ENCODE measurements at places on chromosomes 1 and 21. TPM values are rescaled to one million over a fixed set of nuclear protein-coding genes. Genes with fewer than 3 reads are reported as not detected.

RPE65 gene
- under 0.01 TPM for total RNA-seq

DNA sequence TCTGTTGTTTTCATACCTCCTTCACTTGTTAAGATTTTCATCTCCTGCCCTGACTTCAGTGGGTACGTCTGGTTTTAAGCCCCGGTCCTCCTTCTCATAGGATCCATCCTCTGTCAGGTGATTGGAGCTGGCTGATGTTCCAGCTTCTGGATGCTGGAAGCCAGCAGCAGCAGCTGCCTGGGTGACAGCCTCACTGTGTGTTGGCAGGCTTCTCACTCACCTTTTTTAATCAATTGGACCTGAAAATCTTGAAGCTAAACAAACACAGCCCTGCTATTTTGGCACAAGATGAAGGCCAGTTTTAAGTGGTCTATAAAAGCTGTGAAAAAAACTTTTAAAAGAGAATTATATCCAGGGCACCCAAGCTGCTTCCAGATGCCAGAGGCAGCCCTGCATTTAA lies 181.0 kb downstream of the DISC1 start:
- DNase-seq, result no peak

DNA sequence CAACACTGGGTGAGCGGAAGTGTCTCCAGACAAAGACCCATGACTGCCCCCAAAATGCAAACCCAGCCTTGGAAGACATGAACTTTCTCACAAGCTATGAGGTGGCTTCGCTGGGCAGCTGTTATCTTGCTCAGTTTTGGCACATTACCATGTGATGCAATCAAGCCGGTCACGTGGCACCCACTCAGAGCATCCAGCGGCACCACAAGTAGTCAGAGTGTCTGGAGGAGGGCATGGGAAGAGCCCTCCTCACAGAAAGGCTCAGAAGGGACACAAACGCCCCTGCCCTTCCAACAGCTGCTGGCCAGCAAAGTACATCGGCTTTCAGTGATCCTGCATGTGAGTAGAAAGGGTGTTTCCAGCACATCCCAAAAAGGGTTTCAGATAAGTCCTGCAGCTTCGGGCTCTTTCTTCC lies 145.5 kb upstream of the IRF2BP2 start:
- peak; percentile 95 for DNase-seq

DNA sequence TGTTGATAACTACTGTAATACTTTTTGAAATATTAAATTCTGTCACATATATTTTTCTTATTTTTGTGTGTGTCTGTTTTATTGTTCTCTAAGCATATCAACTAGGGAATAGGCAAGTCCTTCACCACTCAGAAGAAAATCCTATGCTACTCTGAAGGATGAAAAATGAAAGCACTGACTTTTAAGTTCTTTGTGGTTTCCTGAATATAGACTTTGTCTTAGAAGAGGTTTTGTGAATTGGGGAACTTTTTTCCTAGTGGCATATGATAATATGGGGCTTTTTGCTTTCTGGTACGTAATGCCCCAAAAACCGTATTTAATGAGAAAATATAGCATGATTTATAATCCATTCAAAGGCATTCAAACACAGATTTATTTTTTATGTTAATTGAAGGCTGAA lies 136.0 kb downstream of the SNX7 start:
- DNase-seq, result no peak

TTC24 gene
- total RNA-seq, result not detected

- peak; percentile 43 for DNase-seq
Observed at GRCh38 chr1:241408170-241408569, 51.2 kb upstream of the RGS7 start.

DNA sequence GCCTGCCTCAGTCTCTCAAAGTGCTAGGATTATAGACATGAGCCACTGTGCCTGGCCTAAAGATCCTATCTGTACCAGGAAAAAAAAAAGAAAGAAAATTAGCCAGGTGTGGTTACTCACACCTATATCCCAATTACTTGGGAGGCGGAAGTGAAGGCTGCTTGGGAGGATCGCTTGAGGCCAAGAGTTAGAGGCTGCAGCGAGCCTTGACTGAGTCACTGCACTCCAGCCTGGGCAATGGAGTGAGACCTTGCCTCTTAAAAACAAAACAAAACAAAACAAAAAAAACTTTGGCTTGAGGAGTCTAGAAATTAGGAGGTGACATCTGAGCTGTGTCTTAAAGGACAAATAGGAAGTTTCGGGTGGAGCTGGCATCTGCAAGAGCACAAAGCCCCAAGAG lies 38.7 kb upstream of the KIF26B start:
- no peak for DNase-seq

DNA sequence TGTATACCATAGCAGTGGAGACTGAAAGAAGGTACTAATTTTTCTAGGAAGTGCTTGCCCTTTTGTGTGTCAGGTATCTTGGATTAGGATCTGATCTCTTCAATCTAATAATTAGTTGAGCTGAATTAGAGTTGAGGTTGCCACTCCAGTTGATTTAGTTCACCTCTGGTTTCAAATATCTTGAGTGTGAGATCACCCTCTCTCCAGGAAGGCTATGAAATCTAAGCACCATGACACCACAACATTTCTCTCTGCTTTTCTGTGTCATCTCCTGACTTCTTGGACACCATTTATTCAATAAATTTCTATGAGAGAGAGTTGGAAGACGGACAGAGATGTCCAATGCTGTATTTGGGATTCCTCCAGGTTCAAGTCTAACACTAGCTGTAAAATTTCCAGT lies 212.8 kb downstream of the DYRK1A start:
- DNase-seq, result peak; percentile 10

- no peak for DNase-seq
Observed at GRCh38 chr1:38284953-38285352, 238.4 kb upstream of the POU3F1 start.

- no peak for DNase-seq
Observed at GRCh38 chr1:93757256-93758036, 75.8 kb upstream of the BCAR3 start.

DNA sequence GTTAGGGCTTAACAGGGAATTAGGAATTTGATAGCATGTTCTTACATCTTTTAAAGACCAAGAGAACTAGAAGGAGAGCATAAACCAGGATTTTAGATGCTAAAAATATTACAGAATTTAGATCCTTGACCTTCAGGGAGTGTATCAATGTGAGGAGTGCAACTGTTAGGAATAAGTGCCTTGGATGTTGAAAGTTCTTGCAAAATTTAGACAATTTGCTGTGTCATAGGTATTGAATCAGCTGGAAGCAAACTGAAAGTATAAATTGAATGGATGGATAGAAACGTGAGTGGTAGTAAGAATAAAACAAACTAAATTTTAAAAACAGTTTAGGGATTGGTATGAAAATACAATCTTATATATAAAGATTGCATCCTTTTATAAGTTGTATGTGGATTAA lies 27.7 kb downstream of the PPP1R12B start:
- peak; percentile 52 for DNase-seq

GRCh38 chr21:31107176-31107785 lies 69.0 kb upstream of the KRTAP19-8 start:
- DNase-seq, result peak; percentile 25

DNA sequence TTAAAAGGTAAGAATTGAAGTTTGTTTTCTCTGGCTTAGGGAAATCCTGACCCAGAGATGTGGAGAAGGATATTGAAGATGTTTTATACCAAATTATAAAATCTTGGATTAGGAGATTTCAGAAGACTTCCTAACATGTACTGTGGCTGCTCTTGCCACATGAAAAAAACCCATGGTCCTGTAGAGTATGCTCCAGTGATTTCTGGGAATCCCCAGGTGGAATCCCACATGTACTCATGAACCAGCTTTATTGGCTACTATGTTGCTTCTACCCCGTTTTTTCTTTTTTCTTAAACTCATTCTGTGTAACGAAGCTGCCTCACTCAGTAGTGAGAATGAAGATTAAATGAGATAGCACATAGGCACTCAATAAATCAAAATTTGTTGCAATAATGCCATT lies 132.7 kb upstream of the SGIP1 start:
- no peak for DNase-seq

- DNase-seq, result no peak
Observed at GRCh38 chr1:47940326-47940725, 56.9 kb downstream of the TRABD2B start.

DNA sequence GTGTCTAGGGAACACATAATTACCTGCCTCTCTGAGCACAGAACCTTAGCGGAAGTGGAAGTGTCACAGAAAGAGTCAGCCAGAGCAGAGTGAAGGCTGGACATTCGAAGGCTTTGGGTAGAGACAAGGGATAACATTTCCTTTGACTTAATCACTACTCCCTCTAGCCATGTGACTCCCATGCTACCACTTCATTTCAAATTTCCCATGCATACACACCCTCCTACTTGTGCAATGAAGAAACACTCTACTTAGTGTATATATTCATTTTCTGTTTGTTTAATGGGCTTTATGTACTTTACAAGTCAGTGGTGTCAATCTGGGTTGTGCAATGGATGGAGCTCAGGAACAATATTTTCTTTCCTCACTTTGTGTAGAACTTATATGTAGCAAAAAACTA lies 6.9 kb downstream of the ANKRD35 start:
- DNase-seq, result peak; percentile 47

DNA sequence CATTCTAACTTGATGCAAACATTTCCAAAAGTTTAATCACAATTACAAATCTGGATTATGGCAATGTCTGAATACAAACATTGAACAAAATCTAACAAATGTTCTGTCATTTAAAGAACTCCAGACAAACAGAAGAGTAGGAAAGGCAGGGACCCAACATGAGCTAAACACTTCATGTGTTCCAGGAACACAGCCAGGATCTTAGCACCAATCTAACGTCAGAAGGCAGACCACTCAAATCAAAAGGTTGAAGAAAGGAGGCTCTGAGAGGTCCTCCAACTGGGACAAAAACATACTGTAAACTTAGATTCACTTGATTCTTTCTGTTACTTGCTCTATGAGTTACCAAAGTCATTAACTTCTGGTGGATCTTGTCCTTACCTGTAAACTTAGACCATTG lies 374.0 kb downstream of the NEGR1 start:
- DNase-seq, result peak; percentile 45

GRCh38 chr1:182236651-182237077 lies 154.9 kb downstream of the GLUL start:
- DNase-seq, result no peak

DNA sequence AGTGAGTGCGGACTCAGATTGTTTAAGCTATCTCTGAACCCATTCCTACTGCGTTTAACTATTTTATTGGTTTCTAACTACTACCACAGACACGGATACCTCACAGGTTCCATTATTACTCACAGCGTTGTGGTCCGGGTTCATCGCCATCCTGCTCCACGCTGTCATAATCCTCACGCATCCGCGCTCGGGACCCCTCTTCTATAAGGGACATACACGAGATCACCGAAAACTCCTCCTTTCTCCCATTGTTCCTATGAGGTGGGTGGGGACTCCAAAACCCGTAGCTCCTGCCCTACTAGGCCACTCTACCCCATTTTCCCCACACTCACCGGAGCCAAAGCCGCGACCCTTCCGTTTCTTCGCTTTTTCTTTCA lies 610 bp downstream of the RBM8A start:
- no peak for DNase-seq

DNA sequence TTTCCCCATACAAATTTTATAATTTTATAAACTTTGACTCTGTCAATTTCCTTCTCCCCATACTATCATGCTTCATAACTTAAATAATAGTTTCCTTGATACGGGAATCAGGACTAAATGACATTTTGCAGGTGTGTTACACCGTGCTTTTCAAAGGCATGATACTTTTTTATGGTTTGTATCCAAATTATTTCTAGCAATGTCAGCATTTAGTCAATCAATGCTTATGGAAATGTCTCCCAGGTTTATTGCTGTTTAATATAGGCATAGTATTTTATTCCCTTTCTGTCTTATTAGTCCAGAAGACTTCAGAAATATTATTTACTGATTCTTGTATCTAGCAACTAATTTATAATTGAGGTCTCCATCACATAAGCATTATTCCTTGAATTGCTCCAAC lies 23.4 kb downstream of the DRAM2 start:
- no peak for DNase-seq

- DNase-seq, result no peak
Observed at GRCh38 chr1:7606096-7606495, 165.0 kb upstream of the VAMP3 start.

- DNase-seq, result no peak
Observed at GRCh38 chr1:38786040-38786436, 73.5 kb downstream of the RRAGC start.

DNA sequence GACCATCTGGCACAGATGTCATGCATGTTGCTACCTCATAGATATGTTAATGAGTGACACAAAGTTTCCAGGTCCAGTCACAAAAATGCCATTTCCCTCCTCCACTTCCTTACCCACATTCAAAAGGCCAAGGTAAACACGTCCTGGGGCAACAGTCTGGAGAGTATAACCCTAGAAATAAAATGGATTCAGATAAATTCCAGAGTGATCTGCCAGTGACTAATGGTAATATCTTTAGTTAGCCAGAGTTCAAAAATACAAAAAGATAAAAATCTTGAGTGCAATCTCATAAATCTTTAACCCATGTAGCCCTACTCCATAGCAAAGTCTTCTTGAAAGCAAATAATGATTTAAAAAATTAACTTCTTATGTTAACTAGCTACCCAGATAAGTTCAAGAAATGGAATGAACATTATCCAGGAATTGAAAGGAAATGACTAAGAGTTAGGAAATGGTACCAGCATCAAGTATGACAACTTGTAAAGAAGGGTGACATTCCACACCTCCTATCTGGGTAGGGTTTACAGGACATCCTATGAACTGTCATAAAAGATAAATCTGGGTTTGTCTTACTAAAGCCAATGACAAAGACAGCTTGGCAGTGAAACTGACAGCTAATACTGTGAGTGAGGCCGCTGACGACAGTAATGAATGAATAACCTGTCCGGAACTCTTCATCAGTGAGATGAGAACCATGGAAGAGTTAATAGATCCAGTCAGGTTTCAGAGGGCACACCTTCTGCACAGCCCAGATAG lies 18.1 kb downstream of the RGS2 start:
- DNase-seq, result no peak

- peak; percentile 51 for DNase-seq
Observed at GRCh38 chr1:246012341-246012740, 494.7 kb downstream of the SMYD3 start.

- no peak for DNase-seq
Observed at GRCh38 chr1:74357150-74357549, 122.0 kb downstream of the TNNI3K start.

DNA sequence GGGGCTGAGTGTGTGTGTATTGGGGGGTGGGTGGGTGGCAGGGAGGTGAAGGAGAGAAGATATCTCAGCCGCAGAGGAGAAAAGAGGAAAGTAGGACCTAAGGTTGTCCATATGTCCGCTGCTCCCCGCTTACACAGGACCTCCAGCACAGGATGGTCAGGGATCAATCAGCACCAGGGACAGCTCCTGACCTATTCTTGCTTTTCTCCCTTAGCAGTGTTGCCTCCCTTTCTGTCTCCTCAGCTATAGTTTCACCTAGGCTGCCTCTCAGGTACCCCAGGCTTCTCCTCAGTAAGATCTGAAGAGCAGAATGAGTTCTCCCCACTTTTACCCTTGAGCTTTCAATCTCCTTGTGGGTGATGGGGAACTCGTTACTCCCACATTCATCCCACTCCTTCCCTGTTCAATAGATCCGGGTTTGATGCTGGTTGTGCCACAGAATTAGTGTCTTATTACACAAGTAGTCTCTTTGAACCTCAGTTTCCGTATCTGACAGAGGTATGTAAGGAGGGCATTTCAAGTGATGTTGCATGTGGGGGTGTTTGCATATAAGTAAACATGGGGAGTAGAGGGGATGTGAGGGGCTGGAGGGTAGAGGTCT lies 1.4 kb upstream of the DPH2 start:
- DNase-seq, result no peak

Data from IMR-90 (cell line).